NCI-H2029 treated with DMSO at 0.1 percent for 48 hours (cell line): ENCODE measurements at places on chromosomes 3 and 15.

- DNase-seq, result no peak
Observed at GRCh38 chr3:39127908-39128304, 20.4 kb downstream of the TTC21A start.

GRCh38 chr3:165133188-165133899 is 55.0 kb upstream of the SI start:
- no peak for DNase-seq

DNA sequence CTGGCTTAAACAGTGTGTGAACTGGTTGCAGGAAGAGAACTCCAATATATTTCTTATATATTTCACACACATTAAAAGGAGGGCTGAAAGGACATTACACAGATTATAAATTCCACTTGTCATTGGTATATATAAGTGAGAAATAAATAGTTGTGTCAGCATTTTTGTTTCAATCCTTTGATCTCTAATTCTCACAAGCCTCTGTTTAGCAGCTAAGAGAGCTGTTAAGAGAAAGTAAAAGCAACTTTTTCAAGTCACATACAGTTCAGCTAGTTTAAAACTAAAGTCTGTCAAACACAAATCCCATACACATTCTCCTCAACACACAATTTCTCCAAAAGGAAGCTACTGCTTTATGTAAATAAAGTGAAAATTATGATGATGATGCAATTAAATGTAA is 70.5 kb upstream of the CCDC39 start:
- no peak for DNase-seq

DNA sequence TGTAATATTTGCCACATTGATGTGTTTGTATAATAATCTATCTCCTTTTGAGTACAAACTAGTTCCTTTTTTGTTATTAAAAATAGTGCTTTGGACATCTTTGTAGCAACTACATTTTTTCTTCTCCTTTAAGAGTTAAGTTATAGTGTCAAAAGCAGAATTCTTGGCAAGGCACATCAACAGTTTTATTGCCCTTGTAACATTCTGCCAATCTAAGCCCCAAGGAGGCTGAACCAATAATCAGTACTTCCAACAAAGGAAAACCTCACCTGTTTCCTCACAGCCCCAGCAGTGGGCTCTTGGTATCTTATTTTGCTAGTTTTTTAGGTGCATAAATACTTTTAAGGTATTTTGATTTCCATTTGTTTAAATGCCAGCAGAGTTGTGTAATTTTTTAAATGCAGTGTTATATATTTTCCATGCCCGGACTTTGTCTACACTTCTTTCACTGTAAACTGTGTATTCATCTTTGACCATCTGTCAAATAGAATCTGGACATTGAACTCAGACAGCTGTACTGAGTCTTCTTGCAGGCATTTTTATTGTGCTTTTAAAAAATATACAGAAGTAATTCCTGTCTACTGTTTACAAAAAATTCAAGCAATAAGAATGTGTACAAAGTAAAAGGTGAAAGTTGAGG is 101.0 kb downstream of the MYLK start:
- DNase-seq, result no peak

- no peak for DNase-seq
Observed at GRCh38 chr15:48683991-48684765, 38.7 kb upstream of the FBN1 start.

- no peak for DNase-seq
Observed at GRCh38 chr3:74906181-74906580, 291.7 kb upstream of the CNTN3 start.

- DNase-seq, result no peak
Observed at GRCh38 chr3:114669614-114670013, 375.8 kb downstream of the TIGIT start.

- DNase-seq, result no peak
Observed at GRCh38 chr3:190036631-190037030, 84.1 kb downstream of the P3H2 start.

GRCh38 chr15:90686435-90687218 is 30.5 kb upstream of the BLM start:
- no peak for DNase-seq

DNA sequence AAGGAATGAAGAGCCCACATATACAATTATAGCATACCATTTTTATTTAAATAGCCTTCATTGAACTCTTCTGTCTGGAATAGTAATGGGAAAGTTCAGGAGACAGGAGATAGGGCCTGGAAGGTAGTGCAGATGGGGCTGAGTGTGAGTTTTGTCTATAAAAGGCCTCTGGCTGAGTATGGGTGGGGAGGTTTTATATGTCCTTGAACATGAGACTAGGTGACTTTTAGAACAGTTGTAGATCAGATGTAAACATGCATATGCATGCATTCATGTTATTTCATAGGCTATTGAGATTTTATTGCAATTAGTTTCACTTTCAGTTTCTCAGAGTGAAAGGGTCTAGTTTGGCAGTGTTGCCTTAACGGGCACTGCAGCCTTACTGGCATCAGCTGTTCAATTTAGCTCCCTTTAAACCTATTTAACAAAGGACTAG is 27.1 kb downstream of the CGGBP1 start:
- DNase-seq, result peak; percentile 51

DNA sequence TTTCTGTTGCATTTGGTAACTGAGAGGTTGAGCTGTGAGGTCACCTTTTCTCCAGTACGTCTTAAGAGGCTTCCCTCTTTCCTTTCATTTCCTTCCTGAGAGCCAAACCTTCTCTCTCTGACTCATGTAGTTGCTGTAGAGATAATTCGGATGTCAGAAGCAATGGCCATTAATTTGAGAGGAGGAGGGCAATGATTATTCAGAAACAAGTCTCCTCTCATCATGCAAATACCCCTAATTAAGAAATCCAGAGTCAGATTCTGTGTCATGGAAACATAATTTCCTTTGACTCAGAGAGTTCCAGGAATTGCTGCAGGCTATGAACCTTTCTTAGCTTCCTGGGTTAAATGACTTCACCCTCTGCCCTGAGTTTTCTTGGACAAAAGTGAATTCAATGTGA is 59.0 kb upstream of the GSK3B start:
- DNase-seq, result no peak

DNA sequence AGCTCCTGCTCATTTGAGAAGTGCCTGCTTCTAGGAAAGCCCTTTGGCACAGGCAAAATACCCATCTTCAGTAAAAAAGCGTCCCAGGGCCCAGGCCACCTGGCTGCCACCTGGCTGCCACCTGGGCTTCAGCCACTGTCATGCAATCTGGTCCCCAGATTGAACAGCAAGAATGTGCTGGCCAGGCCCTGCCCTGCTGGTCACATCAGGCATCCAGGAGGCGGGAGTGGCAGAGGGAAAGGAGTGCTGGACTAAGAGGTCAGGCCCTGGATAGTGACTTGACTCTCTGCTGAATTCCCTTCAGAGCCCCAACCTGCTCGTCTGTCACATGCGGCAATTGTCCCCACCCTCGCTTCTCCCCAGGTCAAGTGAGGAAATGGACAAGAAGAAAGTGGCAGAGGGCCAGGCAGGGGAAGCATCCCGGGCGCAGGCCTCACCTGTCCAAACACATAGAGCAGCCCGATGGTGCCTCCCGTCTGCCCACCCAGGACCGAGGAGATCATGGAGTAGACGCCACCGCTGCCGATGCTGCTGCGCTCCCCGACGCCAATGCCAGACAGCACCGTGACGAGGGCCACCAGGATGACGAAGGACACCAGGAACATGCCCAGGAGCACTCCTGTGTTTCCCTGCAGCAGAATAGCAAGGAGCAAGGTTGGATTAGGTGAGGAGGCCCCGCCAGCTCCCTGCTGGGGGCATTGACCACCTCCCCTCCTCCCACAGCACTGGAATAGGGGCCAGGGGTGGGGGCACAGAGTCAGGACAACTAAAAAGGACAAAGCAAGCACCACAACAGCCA is 25.5 kb downstream of the SLC12A8 start:
- DNase-seq, result no peak

GRCh38 chr3:25597535-25598101 is 67.1 kb downstream of the TOP2B start:
- DNase-seq, result no peak

- no peak for DNase-seq
Observed at GRCh38 chr3:124455891-124456290, 274.4 kb upstream of the UMPS start.

DNA sequence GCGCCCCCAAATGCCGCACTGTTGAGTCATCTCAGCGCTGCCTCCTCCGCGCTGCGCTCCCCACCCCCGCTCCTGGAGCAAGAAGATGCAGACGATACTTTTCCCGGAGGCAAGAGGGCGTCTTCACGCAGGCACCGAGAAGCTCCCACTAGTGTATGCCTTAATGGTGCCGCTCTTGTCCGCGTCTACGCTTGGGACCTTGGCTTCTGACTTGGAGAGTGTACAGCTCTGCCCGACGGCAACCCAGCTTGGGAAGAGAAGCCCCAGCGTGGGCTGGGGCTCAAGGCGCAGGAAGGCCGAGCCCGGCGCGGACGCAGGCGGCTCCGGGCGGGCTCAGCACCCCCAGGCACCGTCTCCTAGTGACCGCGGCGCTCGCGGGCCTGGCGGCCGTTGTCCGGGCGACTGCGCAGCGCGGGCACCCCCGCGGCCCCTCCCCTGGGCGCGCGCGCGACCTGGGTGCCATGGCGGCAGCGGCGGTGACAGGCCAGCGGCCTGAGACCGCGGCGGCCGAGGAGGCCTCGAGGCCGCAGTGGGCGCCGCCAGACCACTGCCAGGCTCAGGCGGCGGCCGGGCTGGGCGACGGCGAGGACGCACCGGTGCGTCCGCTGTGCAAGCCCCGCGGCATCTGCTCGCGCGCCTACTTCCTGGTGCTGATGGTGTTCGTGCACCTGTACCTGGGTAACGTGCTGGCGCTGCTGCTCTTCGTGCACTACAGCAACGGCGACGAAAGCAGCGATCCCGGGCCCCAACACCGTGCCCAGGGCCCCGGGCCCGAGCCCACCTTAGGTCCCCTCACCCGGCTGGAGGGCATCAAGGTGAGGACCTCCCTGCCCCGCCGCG is at the start of gene P4HTM:
TSS of gene P4HTM (plus strand) at position 446 of the 840 bp plus-strand sequence. CDS start at position 462, 16 bp downstream.
- DNase-seq, result no peak

GRCh38 chr3:3618623-3619022 is 180.6 kb upstream of the LRRN1 start:
- no peak for DNase-seq

- DNase-seq, result no peak
Observed at GRCh38 chr15:25830844-25831451, 32.2 kb downstream of the ATP10A start.

DNA sequence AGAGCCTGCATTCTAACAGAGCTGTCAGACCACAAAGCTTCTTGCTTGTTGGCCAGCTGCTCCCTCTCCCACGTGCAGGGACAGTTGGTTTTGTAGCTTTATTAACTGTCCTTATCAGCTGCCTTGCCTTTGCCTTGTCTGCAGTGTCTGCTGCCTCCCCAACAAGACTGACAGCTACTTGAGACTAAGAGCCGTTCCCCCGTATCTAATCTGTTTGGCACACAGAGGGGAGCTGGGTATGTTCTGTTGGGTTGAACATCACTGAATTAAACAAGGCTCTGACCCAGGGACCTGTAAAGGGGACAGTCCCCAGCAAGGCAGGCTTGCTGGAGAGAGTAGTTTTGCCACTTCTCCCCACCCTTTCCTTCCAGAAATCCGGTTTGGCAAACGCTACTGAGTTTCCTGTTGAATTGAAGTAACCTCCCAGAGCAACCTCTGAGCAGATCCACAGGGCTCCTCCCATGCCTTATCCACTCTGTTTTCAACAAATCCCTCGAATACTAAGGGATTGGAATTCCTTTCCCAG is 116.1 kb downstream of the ANP32A start:
- DNase-seq, result no peak

DNA sequence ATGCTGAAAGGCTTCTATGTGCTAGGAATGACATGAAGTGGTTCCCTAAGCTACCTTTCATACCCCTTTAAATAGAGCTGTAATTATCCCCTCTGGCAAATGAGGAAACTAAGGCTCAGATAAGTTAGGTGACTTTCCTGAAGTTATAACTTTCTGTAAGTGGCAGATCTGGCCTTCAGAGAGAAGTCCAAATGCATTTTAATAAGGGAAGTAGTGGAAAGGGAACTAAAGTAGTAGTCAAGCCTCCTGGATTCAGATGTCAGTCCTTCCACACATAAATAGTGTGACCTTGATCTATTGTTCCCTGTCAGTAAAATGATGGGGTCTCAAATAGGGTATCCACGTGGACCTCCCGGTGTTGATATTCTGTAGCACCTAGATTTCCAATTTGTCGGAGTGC is 277.7 kb downstream of the EDEM1 start:
- no peak for DNase-seq

- DNase-seq, result no peak
Observed at GRCh38 chr15:70783041-70783440, 19.7 kb upstream of the UACA start.

GRCh38 chr3:28308196-28308595 is 40.3 kb upstream of the ZCWPW2 start:
- DNase-seq, result no peak

DNA sequence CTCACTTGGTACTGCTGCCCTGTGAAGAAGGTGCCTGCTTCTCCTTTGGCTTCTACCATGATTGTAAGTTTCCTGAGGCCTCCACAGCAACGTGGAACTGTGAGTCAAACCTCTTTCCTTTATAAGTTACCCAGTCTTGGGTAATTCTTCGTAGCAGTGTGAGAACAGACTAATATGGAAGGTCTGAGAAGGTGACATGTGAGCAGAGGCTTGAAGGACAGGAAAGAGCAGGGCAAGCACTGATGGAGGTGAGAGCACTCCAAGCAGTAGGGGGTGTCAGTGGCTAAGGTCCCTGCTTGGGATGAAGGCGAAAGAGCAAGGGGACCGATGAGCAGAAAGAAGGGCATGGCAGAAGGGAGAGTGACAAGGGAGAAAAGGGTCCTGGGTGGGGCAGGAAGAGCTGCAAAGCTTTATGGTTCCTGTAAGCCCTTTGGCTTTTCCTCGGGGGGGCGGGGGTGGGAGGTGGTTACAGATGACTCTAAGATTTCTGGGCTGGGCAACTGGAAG is 3.5 kb downstream of the EIF4E3 start:
- DNase-seq, result no peak

DNA sequence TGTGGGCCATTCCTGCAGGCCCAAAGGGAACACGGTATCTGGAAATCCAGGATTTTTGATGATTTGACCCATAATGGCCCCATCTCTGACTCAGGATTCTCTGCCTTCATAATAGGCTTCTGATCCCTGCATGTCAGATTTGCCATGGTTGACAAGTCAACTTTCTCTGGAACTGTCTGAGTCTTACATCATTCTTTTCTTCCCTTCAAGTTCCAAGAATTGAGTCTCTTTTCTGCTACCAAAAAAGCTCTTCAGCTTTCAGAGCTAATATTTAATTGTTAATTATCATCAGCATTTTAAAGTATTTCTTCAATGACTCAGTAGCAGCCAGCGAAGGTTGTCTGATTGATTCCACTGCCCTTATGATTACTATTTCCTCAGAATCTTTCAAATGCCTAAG is 244.4 kb upstream of the COL8A1 start:
- no peak for DNase-seq

- DNase-seq, result no peak
Observed at GRCh38 chr15:67248011-67248505, 6.4 kb downstream of the AAGAB start.

DNA sequence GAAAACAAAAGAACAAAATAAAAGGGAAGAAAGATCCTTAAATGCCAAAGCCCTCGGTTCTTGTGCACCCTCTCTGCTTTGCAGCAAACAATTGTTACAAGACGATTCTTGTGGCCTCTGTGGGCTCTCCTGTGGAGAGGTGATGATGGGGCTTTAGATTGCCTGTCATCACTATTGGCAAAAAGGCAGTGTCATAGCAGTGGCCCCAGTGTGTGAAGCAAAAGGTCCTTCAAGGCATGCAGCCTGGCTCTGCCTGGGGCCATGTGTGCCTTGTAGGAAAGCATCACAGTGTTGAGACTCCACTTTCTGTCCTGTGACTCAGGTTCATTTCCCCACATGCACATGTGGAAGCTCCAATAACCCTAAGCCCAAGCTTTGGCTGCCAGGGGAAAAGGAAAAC is 43.7 kb downstream of the POC1A start:
- DNase-seq, result no peak

GRCh38 chr3:98573181-98573728 is 20.2 kb downstream of the CPOX start:
- DNase-seq, result no peak
